ENCODE measurements at places on chromosomes 11 and 22.
A peak's percentile ranks its signal among the peaks of the same experiment; 100 is the strongest.

DNA sequence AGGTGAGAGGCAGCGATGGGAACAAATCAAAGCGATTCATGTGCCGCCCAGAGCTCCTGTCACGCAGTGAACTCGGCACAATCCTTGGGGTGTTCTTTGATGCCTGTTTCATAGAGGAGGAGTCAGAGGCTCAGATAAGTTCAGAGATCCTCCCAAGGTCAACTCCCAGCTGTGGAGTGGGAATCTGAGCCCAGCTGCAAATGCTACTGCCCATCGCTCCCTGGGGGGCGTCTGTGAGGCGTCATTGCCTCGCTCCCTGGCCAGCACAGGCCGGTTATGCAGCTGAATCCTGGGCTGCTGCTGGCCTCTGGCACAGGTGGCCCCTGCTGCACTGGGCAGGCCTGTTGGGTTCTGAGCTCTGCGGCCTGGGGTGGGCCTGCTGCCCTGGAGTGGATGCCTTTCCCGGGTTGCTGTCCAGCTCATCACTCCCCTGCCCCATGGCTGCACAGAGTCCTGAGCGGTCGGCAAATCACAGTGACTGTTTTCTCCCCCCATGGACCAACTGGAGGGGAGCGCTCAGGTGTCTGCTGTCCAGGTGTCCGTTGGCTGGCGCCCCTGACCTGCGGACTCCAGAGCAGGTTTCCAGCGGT lies 36.3 kb upstream of the SHISAL1 start:
- DNase-seq: no peak
- H3K4me3 ChIP-seq: no peak overlapping the region
- peaks cover 10% of the 10 kb centered on the region for H3K4me1 ChIP-seq

- peak overlapping the region; percentile 78 for H3K4me3 ChIP-seq
- peak; percentile 74 for DNase-seq
- peak overlapping the region; percentile 86 for H3K27ac ChIP-seq
- H3K27me3 ChIP-seq: no peaks in the 10 kb centered on the region
These were observed 419 bp downstream of the ANKRD54 start for GRCh38 chr22:37843741-37844089.

DNA sequence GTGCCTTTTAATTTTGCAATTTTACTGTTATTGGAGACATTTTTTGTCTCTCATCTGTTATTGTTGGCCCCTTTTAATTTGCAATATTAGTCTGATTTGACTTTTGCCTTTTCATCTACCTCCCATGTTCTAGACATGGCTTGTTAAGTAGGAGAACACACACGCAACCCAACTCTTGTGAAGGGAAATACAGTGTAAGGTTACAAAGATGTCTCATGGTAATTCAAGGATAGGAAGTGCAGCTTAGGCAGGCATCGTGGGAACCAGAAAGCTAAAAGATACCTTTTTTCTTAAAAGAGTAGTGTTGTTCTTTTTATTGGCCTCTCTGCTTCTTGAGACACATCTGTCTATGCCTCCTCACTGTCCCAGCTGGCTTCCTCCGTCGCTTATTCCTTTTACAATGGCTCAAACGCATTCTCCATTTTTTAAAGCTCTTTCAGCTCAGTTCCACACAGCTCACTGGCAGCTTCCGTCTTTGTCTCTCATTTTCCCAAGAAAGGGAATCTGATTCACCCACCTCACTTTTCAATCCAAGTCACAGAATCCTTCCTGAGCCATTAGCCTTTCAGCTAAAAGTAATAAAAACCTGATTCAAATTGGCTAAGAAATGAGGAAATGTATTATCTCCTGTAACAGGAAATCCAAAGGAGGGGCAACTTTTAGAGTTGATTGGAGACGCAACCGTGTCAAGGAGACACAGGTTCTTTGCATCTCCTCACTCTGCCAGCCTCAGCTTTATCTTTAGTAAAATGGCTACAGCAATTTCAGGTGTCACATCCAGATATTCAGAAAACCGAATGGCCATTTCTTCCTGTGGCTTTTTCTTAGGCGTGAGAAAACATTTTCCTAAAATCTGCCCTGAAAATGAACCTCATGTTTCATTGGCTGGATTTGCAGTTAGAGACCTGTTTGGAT lies 57.2 kb downstream of the SIK2 start:
- peaks cover 21% of the 10 kb centered on the region for H3K4me1 ChIP-seq
- no peak overlapping the region for H3K27ac ChIP-seq
- H3K4me3 ChIP-seq: no peak overlapping the region
- no peaks in the 10 kb centered on the region for H3K27me3 ChIP-seq

- H3K4me1 ChIP-seq: peaks cover 15% of the 10 kb centered on the region
- DNase-seq: no peak
- H3K27me3 ChIP-seq: no peaks in the 10 kb centered on the region
- no peak overlapping the region for H3K27ac ChIP-seq
These were observed 213.0 kb upstream of the NARS2 start for GRCh38 chr11:78787696-78788095.

- H3K36me3 ChIP-seq: peaks cover 37% of the 10 kb centered on the region
- no peaks in the 10 kb centered on the region for H3K27me3 ChIP-seq
- H3K27ac ChIP-seq: peak overlapping the region; percentile 92
- DNase-seq: peak; percentile 68
These were observed 625 bp downstream of the EIF3D start for GRCh38 chr22:36528341-36528740.

- no peak for DNase-seq
- H3K27ac ChIP-seq: no peak overlapping the region
- H3K27me3 ChIP-seq: no peaks in the 10 kb centered on the region
- H3K4me1 ChIP-seq: no peaks in the 10 kb centered on the region
These were observed 35.8 kb upstream of the CHRM4 start for GRCh38 chr11:46427364-46427763.

- no peak overlapping the region for H3K4me3 ChIP-seq
- no peak for DNase-seq
- H3K27ac ChIP-seq: no peak overlapping the region
- H3K36me3 ChIP-seq: no peaks in the 10 kb centered on the region
- H3K4me1 ChIP-seq: no peaks in the 10 kb centered on the region
These were observed 65.1 kb upstream of the LDLRAD3 start for GRCh38 chr11:35878741-35879140.

DNA sequence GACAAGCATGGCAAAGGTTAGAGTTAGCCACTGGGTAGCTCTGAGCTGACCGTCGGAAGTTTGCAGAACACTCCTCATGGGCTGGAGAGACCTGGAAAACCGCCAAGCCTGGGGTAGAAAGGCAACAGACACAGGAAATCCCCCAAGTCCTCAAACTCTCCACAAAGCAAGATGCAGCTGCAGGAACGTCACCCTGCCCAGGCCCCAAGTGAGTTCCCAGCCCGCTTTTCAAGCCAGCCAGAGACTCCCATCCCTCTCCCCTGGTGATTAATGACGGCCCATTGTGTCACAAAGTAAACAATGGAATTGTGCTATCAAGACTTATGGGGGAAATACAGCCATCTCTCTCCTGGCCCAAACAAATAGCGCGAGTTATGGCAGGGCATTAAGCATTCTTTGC lies 633.0 kb downstream of the TBC1D22A start:
- DNase-seq: no peak
- no peaks in the 10 kb centered on the region for H3K27me3 ChIP-seq
- H3K4me3 ChIP-seq: no peak overlapping the region
- no peaks in the 10 kb centered on the region for H3K36me3 ChIP-seq
- H3K27ac ChIP-seq: no peak overlapping the region

DNA sequence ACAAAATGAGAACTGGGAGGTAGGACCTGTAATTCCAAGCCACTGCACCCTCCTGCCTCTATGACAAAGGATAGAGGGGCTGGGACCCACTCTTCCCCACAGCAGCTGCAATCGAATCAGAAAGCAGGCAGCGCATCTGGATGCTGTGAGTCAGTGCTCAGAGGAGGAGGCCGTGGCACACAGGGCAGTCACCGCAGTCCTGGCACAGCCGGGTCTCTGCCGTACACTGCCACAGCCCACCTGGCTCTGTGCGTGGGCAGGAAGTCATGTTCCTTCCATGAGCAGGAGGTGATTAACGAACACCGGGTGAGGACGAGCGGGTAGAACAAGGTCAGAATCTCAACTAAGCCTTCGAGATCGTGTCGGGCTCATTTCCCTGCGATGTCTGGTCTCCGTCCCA lies 30.2 kb upstream of the PPFIA1 start:
- no peaks in the 10 kb centered on the region for H3K36me3 ChIP-seq
- no peak overlapping the region for H3K27ac ChIP-seq
- DNase-seq: no peak

DNA sequence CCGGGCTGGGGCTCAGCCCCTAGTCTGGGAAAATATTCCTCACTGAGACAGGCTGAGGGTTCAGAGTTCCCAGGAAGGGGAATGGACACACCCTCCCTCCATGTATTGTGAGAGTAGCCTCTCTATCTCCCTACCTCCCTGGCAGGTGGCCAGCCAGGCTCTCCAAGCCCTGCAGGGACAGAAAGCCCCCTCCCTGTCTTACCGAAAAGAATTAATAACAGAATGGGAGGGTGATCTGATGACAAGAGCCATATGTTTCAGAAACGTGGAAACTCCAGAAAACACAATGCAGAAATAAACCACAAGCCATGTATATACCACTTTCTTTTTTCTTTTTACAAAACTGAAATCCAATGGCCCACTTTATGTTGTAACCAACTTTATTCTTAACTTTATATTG lies 140.0 kb downstream of the CHST1 start:
- H3K36me3 ChIP-seq: no peaks in the 10 kb centered on the region
- no peak overlapping the region for H3K27ac ChIP-seq
- no peak for DNase-seq
- no peaks in the 10 kb centered on the region for H3K27me3 ChIP-seq
- H3K4me1 ChIP-seq: no peaks in the 10 kb centered on the region

DNA sequence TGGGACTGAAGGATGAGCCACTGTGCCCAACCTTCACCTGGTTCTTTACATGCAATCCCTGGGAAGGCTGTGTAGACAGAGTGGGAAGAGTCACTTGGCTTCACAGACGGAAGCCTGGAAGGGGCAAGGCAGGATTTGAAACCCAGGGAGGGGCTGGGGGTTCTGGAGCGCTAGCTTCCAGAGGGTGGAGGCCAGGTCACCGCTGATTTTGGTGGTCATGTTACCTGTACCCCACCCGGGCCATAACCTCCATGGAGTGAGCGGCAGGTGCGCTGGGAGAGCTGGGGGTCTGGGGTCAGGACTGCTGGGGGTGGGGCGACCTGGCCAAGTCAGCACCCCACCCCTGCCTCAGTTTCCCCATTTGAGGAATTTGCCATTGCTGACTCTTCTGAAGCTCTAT lies 38.3 kb downstream of the PDGFB start:
- no peaks in the 10 kb centered on the region for H3K27me3 ChIP-seq
- H3K4me1 ChIP-seq: peaks cover 18% of the 10 kb centered on the region
- H3K4me3 ChIP-seq: no peak overlapping the region
- H3K27ac ChIP-seq: no peak overlapping the region
- no peak for DNase-seq

- peak; percentile 12 for DNase-seq
- no peaks in the 10 kb centered on the region for H3K4me1 ChIP-seq
- no peak overlapping the region for H3K4me3 ChIP-seq
- H3K36me3 ChIP-seq: no peaks in the 10 kb centered on the region
- no peak overlapping the region for H3K27ac ChIP-seq
These were observed 1.5 kb upstream of the JAML start for GRCh38 chr11:118226296-118226695.

- H3K4me1 ChIP-seq: no peaks in the 10 kb centered on the region
- H3K36me3 ChIP-seq: no peaks in the 10 kb centered on the region
- H3K27me3 ChIP-seq: peaks cover 8% of the 10 kb centered on the region
- DNase-seq: no peak
- no peak overlapping the region for H3K27ac ChIP-seq
These were observed 21.8 kb upstream of the CD5 start for GRCh38 chr11:61080526-61080925.

DNA sequence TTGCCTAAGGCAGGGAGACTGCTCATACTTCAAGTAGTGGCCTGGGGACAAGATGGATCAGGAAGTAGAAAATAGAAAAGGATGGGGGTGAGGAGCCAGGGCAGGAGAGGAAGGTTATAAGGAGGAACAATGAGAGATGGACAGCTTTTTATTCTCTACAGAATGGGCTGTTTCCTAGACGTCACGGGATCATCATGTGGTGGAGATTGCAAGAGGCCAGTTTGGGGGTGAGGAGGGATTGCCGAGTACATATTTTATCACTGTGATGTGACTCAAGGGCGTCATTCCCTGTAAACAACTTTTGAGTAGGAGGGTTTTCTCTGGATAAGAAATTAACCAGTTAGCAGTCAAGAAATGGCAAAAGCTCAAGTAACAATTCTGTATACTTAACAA lies 406.3 kb downstream of the ETS1 start:
- H3K27ac ChIP-seq: peak overlapping the region; percentile 40
- H3K27me3 ChIP-seq: no peaks in the 10 kb centered on the region
- no peak overlapping the region for H3K4me3 ChIP-seq
- no peak for DNase-seq
- H3K36me3 ChIP-seq: no peaks in the 10 kb centered on the region

GRCh38 chr22:37053310-37054055 lies 1.9 kb downstream of the KCTD17 start:
- peaks cover 2% of the 10 kb centered on the region for H3K36me3 ChIP-seq
- peak overlapping the region; percentile 75 for H3K4me3 ChIP-seq
- peak overlapping the region; percentile 41 for H3K27ac ChIP-seq
- no peaks in the 10 kb centered on the region for H3K27me3 ChIP-seq

GRCh38 chr11:82631722-82632630 lies 101.7 kb downstream of the FAM181B start:
- DNase-seq: peak; percentile 1
- H3K27me3 ChIP-seq: no peaks in the 10 kb centered on the region
- no peaks in the 10 kb centered on the region for H3K36me3 ChIP-seq

DNA sequence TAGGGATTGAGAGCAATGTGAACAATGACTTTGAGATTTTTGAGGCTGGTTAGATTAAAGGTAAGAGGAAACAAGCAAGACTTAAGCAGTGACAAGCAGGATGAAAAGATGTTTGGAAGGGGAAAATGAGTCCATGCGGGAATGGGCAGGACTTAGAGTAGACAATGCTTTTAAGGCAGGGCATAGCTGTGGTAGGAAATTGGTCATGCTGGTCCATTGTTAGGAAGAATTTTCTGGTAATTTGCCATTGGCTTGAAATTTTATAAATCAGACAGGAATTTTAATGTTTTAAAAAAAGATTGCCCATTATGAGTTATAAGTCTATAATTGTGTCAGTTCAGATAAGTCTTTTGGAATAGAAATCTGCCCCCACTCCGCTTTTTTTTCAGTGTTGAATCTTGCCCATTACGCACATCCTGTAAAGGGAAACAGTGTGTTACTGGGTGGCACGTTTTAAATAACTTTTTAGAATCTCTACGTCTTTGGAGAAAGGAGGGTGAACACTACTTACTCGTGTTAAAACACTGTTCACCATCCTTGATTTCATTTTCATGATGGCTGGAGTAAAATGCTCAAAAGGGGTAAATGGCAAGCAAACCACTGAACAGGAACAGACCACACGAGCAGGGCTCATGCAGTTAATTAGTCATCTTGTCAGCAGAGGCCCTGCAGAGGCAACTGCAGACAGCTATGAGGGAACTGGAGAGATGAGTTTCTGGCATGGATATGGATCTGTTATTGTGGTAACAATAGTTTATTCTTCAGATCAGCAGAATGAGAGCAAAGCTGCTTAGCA lies 25.0 kb downstream of the SWAP70 start:
- 0 out of 2 replicates have a peak, but pooled peaks cover 7% of the 10 kb centered on the region for H3K36me3 ChIP-seq
- H3K27ac ChIP-seq: peak overlapping the region; percentile 77
- peaks cover 55% of the 10 kb centered on the region for H3K4me1 ChIP-seq
- H3K4me3 ChIP-seq: peak overlapping the region; percentile 26
- DNase-seq: peak; percentile 88

GRCh38 chr11:50298182-50298988 lies 265.7 kb downstream of the OR4C45 start:
- H3K27me3 ChIP-seq: no peaks in the 10 kb centered on the region
- DNase-seq: peak; percentile 0
- no peaks in the 10 kb centered on the region for H3K4me1 ChIP-seq
- no peaks in the 10 kb centered on the region for H3K36me3 ChIP-seq

- peak; percentile 24 for DNase-seq
- no peak overlapping the region for H3K4me3 ChIP-seq
- H3K27ac ChIP-seq: no peak overlapping the region
- no peaks in the 10 kb centered on the region for H3K36me3 ChIP-seq
- no peaks in the 10 kb centered on the region for H3K27me3 ChIP-seq
These were observed 53.3 kb upstream of the SUSD2 start for GRCh38 chr22:24128021-24128420.
